ENCODE measurements at places on chromosomes 3 and 15.

- DNase-seq = no peak
These were observed 101.1 kb downstream of the PDZRN3 start for GRCh38 chr3:73523661-73524060.

DNA sequence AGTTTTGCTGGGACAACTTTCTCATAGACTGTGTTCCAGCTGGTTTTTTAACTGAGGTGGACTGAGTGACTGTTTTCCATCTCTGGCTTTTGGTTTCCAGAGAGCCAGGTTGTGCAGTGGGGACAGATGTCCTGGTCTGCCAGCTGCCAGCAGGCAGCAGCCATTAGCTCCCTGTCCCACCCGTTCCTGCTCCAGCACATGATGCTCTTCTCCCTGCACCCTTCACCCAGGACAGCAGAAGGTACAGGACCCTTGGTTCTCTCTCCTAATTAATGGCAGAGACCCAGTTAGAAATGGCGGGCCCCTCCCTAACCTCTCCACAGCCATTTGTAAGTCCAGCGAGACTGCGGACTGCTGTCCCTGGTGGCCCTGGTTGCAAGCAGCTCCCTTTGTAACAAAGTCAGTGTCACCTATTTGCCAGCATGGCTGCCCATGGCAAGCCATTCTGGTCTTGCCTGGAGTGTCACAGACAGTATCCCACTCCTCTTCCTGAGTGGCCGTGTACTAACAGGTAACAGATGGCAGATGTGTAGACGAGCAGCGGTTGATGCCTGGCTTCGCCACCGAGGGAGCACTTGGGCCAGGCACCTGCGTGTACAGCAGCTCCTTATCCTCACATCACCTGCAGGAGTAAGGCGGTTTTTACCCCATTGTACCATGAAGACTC is 148.3 kb downstream of the DNAJB8 start:
- peak; percentile 25 for DNase-seq

DNA sequence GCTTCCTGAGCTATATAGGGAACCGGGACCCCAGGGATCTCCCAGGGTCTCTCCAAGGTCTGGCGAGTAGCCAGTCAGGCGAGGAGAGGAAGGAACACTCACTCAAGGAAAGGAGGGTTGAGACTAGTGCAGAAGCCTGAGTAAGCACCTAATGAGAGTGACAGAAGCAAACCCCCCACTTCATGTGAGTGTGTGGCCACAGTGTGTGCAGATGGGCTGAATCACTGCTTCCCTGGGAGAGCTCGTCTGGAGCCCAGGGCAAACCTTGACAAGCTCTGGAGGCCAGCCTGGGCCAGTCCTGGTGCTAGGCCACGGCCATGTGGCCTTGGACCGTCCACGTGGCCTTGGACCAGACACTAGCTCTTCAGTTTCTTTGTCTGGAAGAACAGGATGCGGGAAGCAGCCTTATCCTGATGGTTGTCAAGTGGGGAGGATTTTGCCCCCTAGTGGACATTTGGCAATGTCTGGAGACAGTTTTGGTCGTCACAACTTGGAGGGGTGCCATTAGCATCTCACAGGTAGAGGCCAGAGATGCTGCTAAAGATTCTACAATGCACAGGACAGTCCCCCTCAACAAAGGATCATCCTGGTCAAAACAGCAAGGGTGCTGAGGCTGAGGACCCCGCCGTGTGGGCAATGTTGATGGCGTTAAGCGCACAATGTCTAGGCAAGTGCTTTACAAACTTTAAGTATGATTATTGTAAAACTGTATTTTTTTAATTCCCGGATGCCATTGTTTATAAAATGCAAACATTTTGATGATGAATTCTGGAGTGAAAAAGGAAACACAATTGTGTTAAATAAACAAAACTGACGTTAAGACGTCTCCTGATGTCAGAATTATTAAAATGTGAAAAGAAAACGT is 34.8 kb upstream of the CTSH start:
- peak; percentile 73 for DNase-seq

DNA sequence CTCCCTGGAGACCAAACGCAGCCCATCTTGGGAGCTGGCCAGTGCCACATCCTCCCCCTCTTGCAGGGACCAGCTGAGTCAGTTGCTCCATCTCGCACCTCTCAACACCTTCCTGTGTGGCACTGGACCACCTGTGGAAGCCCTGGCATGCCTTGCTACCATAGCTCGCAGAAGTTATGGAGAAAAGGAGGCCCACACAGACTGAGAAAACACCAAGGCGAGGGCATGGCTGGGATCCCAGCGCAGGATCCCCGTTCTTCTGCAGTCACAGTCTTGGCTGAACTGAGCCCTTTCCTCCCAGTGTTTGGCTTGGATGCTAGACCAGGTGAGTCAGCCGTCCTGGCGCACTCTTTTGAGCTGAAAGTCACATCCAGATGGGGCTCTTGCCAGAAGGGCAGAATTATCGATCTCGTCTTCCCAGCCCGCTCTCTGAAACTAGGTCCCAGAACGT is 46.9 kb downstream of the CHRD start:
- DNase-seq = no peak

DNA sequence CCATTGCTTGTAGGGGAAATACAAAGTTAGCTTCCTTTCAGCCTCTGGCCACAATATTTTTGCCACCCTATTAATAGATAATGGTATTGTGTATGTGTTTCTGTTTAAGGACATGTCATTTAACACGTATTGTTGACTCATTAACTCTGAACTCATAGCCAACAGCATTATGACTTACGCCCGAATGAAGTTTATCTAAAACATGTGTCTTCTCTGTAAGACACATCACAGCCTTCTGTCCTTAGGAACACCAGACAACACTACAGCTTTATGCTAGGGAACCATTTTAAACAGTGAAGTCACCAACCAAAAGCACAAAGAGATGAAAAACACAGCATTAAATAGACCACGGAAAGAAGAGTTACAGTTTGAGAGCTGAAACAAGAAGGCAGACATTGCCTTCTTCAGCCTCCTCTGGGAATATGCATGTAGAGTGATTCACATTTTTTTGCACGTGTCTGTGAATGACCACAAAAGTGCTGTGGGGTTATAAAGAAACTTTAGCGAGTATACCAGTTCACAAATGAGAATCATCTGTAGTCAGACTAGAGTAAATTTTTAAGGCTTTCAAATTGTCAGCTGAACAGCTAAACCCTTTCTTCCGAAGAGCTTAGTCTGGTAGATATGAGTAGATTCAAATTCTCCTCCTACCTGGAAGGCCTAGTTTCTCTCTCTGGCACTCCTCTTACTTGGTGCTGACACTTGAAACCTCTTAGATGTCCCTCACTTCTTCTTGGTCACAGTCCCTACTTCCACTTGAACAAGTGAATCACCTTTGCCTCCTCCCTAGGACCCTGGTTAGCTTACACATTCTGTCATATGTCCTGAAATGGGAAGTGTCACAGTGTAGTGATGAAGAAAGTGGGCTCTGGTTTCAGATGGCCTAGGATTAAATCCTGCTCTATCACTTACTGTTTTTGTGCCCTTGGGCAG is 32.2 kb downstream of the MCTP2 start:
- no peak for DNase-seq

GRCh38 chr15:46892621-46893160 is 824.6 kb upstream of the SEMA6D start:
- no peak for DNase-seq

DNA sequence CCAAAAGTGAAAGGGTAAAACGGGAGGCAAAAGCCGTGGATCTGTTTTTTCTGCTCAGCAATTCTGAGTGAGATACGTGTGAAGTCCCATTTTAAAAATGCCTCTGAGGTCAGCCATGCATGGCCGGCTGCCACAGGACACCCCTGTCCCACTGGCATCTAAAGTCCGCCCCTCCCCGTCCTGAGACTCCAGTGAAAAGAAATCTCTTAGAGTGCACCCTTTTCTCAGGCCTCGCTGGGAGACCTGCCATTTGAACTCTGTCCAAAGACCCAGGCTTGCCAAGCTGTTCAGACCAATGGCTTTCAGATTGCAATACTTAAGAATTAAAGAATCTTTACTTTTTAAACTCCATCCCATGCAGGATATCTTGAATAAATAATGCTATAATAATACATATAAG is 61.0 kb upstream of the SLC24A5 start:
- DNase-seq = no peak

DNA sequence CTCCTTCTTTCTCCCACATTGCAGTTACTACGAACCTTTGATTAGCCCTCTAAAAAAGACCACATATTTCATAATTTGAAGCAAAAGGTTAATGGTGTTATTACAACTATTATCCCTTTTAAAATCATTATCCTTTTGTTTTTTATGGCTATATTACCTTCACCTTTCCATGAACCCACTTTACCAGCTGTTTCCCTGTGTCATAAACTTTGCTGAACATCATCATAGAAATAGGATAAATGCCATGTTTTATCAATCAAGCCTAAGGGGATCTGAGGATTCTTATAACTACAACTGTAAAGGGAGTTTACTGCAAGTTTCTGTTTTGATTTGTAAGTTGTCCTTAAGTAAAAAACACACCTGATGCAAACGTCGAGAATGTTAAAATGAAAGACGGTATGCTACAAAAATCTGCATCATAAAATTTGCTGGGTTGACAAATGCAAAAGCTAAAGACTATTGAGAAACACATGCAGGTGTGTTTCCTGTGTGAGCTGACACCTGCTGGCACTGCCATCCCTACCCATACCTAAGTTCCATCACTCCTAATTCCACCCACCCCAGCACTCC is 39.1 kb upstream of the ARRDC4 start:
- DNase-seq = no peak

DNA sequence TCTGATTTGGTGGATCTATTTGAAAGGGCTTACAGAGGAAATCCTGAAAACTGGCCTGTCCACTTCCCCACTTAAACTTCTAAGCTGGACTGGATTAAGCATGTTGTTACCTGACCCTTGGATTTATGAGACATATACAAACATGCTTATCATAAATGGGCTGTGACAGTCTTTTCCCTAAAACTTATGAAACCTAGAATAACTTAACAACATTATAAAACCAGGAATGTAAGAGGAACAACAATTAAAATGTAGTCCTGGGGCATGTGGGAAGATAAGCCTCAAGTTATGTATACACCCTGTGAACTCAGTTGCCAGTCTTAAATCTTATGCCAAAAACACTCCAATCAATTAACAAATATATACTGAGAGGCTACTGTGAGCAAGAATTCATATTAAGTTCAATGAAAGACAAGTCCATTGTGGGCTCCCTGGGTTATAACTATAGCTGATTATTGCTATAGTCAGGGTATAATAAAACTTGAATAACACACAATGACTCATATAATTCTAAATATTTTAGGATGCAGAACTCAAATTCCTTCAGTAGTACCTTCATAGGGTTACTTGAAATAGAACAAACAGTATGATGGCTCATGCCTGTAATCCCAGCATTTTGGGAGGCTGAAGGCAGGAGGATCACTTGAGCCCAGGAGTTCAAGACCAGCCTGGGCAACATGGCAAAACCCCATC is 87.2 kb upstream of the PPIB start:
- DNase-seq = no peak

- no peak for DNase-seq
These were observed 52.4 kb downstream of the DRD3 start for GRCh38 chr3:114126461-114126860.

- DNase-seq = no peak
These were observed 270.2 kb downstream of the THSD4 start for GRCh38 chr15:71385457-71385856.

- DNase-seq = no peak
These were observed 5.0 kb downstream of the ABTB1 start for GRCh38 chr3:127677541-127678314.

- no peak for DNase-seq
These were observed 32.4 kb upstream of the SLC6A11 start for GRCh38 chr3:10783360-10784351.

DNA sequence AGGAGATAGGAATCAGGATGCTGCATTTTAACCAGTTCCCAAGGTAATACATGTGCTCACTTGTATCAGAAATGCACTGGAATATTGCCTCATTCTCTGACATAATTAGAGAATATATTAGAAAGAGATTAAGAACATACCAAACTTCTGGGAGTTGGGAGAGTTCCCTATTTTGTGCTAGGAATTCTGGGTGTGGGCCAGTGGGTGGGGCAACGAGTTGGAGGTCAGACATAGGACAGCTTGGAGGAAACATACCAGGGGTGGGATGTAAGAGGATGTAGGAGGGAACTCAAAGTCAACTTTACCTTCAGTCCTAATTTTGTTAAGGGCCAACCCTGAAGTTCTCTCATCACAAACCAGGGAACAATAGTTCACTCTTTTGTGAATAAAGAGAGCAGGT is 83.6 kb downstream of the SLC7A14 start:
- no peak for DNase-seq

- DNase-seq = no peak
These were observed 57.9 kb downstream of the TCAIM start for GRCh38 chr3:44396200-44397171.

- DNase-seq = no peak
These were observed 444.9 kb upstream of the TBL1XR1 start for GRCh38 chr3:177642042-177642803.

- no peak for DNase-seq
These were observed 2.7 kb upstream of the C2CD4A start for GRCh38 chr15:62063825-62064635.

- DNase-seq = no peak
These were observed 124.6 kb downstream of the TMEM108 start for GRCh38 chr3:133162670-133163305.

- DNase-seq = no peak
These were observed 211.1 kb upstream of the GADL1 start for GRCh38 chr3:31105438-31106077.

- DNase-seq = no peak
These were observed 193.1 kb downstream of the OTOL1 start for GRCh38 chr3:161689584-161690298.

Measured in ecto neural progenitor cell (in vitro differentiated cells).